ENCODE measurements at places on chromosomes 4 and X.

- DNase-seq: no peak
Measured at GRCh38 chr4:104492183-104492771, 2.4 kb downstream of the CXXC4 start.

- DNase-seq: peak; percentile 62
Measured at GRCh38 chr4:170256807-170257206, 167.1 kb upstream of the AADAT start.

GRCh38 chr4:56684320-56685050 is 3.4 kb upstream of the HOPX start:
- no peak for DNase-seq

- DNase-seq: peak; percentile 32
Measured at GRCh38 chr4:123564758-123565346, 168.3 kb downstream of the SPRY1 start.

GRCh38 chr4:19214591-19215186 is 1037.0 kb upstream of the SLIT2 start:
- DNase-seq: no peak

DNA sequence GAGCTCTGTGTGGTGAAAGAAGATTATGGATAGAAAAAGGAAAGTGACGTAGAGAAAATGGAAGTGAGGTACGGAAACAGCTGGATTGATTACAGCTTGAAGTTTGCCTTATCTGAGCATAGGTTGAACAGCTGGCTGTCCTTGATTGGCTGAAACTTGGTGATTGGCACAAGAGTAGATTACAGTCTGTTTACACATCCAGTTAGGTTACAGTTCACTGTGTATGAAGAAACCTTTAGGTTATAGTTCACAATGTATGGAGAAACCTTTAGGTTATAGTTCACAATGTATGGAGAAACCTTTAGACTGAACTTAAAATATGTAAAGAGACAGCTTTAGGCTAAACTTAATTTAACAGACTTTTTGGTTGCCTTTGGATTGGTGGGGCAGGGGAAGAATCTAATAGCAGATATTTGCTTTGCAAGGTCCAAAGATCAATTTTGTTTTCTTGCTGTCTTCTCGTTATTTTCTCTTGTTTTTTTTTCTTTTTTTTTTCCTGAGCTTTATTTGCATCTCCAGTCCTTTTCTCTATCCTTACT is 15.6 kb upstream of the ART3 start:
- DNase-seq: no peak

DNA sequence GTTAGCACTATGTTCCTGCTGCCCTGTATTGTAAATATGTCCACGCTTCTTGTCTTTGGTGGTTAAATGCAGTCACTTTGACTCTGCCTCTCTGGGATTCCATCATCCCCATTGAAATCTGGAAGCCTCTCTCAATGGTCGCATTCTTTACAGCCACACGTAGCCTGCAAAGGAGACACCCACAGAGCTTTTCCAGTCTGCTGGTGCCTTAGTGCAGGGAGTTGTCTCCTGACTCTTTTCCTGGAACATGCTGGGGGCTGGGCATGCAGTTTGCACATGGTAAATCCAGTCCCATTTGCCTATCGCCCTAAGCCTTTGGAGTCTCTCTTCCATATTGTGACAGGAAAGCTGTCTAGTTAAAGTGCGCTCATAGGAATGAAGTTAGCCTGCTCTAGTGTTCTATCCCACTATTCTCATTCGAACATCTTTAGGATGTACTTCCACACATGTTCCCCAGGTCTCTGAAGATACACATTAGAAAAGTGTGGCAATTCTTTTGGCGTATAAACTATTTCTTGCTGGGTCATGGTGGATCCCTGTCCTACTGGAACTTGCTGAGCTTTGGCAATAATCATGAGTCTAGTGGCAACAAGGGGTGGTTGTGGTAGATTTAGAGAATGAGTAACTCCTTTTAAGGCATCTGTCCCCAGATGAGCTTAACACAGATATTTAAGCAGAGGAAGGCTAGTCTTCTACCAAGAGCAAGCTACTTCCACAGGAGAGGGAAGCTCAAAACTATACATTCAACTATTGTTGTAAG is 33.7 kb downstream of the COQ2 start:
- DNase-seq: no peak

- DNase-seq: no peak
Measured at GRCh38 chrX:27746516-27746915, 61.3 kb upstream of the MAGEB10 start.

DNA sequence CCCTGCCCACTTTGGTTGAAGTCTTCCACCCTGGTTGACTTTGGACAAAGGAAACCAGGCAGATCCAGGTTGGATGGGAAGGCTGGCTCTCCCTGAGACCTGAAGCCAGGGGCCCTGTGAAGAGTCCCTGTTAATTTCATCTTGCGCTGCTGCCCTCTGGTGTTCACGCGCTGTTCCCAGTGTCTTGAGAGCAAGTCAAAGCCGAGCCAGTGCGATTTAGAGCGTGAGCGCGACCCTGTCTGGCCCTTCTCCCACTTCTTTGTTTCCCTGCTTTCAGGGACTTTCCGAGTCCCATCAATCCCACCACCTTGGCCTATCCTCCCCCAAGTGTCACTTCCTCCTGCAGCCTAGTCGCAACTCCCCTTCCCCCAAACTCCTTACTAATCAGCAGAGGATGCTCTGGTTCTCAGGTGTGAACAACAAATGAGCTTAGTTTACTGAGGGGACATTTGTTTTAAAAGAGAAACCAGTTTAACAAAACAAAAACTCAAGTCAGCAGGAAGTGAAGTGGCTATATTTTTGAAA is 25.8 kb upstream of the CHRNA9 start:
- DNase-seq: no peak

DNA sequence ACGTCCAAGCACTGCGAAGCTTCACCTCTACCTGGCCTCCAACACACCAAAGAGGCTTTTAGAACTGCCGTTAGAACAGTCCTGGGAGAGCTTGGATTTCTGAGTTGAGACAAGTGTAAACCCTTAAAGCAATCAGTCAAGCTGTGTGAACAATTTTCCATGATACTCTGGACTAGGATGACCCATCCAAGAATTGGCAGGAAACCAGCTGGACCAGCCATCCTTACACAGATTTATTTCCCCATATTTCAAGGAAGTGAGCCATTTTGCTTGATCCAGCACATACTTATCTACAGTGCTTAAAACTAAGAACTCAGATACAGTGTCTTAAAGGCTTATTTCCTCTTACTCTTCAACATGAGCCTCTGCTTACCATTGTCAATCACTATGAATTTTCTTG is 340.7 kb upstream of the HS3ST1 start:
- peak; percentile 52 for DNase-seq

DNA sequence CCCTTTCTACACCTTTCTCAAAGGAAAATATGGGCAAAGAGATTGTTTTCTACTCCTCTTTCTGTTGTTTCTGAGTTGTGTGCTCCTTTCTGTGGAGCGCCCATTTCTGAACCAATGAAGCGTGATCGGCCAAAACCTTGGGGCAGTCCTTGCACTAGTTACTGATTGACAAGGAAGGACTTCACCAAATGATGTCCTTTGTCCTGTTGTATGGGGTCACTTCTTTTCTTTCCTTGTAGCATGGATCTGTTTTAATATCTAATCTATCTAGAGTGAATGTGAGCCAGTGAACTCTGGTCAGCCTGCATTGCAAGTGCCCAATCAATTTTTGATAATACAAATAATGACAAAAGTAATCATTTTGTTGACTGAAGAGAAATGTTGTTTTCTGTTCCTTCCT is 94.5 kb downstream of the EGF start:
- no peak for DNase-seq

DNA sequence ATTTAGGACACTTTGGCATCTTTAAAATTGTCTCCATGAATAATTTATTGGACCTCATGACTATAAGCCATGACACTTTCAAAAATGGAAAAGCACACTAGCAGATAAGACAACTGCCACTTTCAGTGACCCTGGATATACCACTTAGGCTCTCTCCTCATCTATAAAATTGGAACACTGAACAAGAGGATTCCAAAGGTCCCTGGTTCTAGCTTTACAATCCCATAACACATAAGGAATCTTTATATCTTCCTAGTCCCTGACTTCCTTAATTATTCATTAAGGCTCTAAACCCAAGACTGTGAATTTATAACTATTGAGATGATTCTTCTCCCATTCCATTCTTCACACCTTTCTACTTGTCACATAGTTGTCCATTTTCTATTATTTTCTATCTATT is 190.2 kb downstream of the SCFD2 start:
- no peak for DNase-seq

- no peak for DNase-seq
Measured at GRCh38 chrX:39645178-39645895, 452.4 kb downstream of the BCOR start.

- DNase-seq: no peak
Measured at GRCh38 chr4:101254776-101255175, 92.5 kb downstream of the PPP3CA start.

GRCh38 chr4:115844180-115844579 is 730.8 kb upstream of the NDST4 start:
- DNase-seq: no peak

DNA sequence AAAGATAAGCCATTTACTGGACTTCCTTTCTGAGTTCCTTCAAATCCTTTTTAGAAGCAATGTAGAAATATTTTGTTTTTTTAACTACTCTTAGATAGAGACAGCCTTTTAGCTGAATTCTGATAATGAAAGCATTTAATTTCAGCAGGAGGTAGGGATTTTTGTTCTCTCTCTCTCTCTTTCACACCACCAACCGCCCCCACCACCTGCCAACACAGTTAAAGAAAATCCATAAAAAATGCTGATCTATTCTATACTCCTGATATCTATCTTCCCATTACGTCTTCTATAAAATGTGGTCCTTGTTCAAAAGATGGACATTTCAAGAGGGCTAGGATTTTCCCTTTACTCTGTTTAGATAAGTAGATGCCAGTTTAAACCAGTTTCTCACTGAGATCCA is 104.5 kb downstream of the DCLK2 start:
- no peak for DNase-seq

GRCh38 chrX:15564981-15565579 is 35.7 kb downstream of the ACE2 start:
- DNase-seq: no peak

GRCh38 chr4:179486570-179487335 is 2044.5 kb upstream of the AGA start:
- no peak for DNase-seq

- no peak for DNase-seq
Measured at GRCh38 chr4:145784036-145784435, 104.1 kb downstream of the C4orf51 start.

DNA sequence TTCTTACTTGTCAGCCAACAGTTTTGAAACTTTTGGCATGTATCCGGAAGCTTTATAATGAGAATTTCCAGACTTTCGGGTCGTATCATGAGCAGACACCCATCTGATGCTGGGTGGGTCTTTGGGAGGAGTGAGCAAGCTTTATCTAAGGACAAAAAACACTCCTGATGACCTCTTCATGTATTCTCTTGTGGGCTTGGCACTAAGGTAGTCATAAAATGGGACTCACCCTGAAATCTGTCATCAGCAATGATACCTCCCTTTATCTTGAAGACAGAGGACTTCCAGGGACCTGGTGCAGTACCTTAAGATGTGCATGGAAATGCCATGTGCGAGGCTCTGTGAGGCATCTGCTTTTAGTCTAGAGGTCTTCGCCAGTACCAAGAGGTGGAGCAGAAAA is 346.3 kb upstream of the PPARGC1A start:
- DNase-seq: no peak

DNA sequence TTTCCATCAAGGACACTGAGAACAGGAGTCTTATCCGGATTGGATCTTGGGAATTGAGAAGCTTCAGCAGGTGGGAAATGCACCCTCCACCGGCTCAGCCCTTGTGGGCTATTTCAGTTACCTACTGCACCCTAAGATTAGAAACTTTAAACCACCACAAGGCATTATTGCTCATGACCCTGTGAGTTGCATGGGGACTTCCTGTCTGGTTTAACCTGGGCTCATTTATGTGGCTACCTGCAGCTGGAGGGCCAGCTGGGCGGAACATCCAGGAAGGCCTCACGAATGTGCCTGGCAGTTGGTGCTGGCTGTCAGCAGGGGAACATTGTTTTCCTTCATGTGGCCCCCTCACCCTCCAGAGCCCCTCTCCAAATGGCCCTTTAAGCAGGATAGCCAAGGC is 164.1 kb downstream of the DEFB131A start:
- no peak for DNase-seq

DNA sequence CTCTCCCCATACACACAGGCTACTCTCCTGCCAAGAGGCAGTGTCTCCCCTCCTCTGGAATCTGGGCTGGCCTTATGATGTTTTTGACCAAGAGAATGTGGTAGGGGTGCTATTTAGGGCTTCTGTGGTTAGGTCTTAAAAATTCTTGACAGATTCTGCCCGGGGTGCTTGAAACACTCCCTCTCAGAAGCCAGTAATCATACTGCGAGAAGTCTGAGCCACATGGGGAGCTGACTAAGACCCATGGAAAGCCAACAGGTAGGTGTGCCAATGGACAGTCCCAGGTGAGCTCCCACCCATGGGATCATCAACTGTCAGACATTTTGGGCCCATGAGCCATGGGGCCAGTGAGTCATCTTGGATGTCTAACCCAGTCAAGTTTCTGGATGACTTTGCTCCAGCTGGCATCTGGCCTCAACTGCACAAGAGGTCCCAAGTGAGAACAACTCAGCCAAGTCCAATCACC is 315.7 kb downstream of the FBXW7 start:
- DNase-seq: no peak

GRCh38 chr4:78560296-78560963 is 8.9 kb downstream of the ANXA3 start:
- peak; percentile 88 for DNase-seq

GRCh38 chr4:8664976-8665375 is 72.4 kb downstream of the CPZ start:
- DNase-seq: no peak
